ENCODE measurements at places on chromosomes 12 and 14.

DNA sequence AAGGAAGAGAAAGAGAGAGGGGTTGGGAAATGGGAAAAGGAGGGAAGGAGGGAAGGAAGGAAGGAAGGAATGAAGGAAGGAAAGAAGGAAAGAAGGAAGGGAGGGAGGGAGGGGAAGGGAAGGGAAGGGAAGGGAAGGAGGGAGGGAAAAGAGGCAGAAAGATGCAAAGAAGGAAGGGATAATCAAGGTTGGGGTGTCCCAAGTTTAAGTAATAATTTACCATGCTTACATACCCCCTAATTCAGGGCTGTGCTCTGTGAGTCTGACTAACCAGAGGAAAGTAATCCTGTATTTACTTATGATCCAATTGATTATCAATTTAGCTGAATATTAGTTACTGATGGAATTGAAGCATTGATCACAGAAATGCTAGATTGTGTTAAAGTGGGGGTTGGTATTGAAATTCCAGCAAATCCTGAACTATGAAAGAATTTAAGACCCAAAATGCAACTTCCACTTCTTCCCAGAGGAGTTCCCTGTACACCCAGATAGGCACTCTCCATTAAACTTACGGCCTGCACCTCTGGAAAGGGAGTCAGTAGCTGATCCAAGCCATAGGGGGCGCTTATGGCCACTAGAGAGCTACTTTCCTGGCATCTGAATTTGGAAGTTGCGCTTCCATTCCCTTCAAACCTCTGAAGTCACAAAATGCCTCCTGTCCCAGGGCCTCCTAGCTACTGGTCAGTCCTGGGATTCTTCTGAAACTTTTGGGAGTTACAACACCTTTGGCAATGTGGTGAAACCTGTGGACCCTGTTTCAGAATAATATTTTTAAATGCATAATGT is 162.7 kb upstream of the PWP1 start:
- DNase-seq, result no peak

DNA sequence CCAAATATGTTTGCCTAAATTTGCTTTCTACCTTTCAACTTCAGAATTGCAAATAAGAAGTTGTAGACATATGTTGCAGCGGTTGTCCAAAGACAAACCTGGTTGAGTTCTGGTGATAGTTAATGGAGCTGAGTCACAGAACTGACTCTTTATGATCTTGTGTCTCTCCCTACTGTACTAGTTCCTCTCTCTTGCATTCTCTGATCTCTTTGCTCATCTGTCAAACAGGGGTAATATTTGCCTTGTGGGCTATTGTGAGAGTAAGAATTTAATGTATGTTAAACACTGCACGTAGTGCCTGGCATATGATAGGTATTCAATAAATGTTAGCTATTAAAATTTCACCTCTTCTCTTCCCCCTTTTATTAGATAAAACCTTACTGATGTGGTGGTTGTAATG is 283.5 kb upstream of the RGS6 start:
- DNase-seq, result no peak

GRCh38 chr12:112843287-112843686 is 51.7 kb downstream of the RPH3A start:
- DNase-seq, result no peak

DNA sequence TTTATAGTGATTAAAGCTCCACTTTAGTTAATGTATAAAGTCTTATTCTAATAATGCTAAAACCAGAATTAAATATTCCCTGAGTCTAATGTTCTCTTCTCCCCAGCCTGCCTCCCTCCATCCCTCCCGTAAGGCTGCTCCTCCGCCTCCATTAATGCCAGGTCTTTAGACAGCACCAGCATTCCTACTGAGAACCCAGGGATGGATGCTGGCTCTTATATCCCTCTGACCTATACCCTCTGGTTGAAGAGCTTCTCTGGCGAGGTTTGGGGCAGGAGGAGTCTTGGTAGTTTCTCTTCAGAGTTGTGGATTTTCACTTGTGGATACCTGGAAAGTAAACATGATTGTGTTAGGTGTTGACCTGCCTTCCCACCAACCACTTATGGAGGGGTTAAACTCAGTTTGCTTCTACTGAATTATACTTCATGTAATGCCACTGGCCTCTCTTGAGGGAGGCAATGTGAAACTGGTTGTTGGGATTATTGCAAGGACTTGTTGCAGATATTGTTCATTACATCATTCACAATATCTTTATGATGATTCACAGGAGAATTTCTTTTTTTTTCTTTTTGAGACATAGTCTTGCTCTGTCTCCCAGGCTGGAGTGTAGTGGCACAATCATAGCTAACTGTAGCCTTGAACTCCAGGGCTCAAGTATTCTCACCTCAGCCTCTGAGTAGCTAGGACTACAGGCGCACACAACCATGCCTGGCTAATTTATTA is 11.1 kb upstream of the SMAGP start:
- DNase-seq, result no peak

DNA sequence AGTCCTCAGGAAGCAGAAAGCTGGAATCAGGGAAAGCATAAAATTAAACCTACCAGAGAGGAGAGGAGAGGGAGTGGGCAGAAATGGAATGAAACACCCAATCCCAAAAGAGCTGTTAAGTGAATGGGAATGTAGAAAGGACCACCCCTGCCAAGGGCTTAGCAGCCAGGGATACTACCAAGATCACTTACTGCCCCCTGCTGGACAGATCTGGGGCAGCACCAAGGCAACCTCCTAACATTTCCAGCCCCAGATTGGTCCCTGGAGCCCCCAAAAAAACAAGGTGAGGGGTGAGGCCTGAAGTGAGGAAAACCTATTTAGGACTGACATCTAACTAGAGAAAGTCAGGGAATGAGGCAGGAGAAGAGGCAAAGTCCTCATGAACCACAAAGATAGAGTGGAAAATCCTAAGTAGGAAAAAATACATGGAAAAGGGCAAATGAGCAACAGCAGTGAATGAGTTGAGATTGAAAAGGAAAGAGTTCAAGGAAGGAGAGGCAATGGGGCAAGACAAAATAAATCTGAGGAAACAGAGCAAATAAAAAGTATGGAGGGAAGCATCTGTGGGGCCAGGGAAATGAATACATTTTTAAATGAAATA is 11.2 kb upstream of the FKBP11 start:
- peak; percentile 91 for DNase-seq

DNA sequence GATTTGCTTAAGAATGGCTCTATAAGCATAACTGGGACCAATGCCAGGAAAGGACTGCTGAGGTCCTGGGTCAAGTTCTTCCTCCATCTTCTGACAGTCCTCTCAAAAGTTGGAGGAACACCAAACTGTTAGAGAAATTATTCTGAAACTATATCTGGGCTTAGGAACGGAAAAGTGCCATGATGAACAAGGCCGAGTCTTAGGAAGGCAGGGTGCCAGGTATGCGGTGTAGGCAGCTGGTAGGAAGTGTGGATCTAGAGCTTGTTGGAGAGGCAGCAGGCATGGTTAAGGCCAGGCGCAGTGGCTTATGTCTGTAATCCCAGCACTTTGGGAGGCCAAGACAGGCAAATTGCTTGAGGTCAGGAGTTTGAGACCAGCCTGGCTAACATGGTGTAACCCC is 7.7 kb downstream of the GNPTAB start:
- DNase-seq, result no peak

DNA sequence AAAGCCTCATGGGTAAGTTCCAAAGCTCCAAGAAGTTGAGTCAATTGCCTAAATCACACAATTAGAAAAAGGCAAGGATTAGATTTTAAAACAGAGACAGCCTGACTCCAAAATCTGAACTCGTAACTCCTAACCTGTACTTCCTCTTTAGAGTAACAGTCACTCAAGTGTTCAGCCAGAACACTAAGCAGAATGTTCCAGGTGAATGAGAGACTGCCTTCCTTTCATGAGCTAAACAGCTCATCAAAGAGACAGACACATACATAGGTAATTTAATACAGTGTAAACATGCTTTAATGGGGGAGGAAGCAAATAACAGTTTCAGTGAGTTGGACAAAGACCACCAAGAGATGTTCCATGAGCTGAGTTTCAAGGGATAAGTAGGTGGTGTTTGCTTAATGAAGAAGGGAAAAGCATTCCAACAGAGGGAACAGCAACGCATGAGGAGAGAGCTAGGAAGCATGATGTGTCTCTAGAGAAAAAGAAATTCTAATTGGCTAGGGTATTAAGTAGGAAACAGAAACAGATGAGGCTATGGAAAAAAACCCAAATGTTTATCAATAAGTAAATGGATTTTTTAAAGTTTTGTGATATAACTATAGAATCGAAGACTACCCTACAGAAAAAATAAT is 403.9 kb downstream of the MED13L start:
- DNase-seq, result no peak

- DNase-seq, result peak; percentile 90
Observed at GRCh38 chr14:105363847-105364708, 34.3 kb upstream of the TEX22 start.

DNA sequence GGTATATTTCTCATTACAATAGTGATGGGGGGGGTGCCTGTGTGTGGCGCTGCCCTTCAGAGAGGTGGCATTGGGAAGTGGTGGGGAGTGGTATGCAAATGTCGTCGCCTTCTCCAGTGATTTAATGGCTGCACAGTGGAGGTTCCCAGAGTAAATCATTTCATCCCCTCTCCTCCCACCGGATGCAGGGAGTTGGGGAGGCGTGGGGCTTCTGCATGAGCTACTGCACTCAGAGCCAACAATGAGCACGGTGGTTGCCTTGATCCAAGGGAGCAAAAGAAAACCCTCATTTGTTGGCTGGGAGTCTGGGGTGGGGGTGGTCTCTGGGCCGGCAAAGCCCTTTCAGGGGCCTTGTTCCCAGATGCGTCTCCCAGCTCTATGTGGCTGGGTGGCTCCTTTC is 124.3 kb downstream of the AACS start:
- DNase-seq, result no peak

DNA sequence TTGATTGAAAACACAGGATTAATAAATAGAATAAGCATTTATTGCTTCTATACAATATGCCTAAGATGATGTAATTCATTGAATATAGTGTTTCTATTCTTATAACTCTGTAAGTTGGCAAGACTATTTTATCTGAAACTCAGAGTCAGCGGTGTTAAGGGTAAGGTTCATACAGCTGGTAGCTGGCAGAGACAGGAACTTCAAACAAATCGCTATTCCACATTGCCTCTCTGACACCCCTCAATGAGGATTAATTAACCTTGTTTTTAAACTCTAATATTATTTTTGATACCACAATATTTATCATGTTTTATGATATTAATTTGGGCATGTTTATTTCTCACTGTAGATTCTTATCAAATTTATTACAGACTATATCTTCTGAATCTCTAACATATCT is 323.4 kb downstream of the ACSS3 start:
- no peak for DNase-seq

DNA sequence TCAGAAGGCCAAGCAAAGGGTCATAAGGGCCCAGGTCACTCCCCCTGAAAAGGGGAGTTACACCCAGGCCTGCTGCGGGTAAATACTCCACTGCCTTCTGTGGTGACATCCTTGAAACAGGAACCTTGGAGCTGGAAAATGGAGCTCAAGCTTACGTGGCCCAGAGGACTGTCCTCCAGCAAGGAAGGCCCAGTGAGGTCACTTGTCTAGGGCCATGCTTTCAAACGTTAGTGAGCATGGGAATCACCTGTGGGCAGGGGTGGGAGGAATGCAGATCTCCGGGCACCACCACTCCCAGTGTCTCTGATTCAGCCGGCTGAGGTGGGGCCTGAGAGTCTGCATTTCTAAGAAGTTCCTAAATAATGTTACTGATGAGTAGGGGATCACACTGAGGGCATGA is 140.5 kb upstream of the CCND2 start:
- DNase-seq, result no peak

- no peak for DNase-seq
Observed at GRCh38 chr12:132102297-132102696, 41.8 kb downstream of the DDX51 start.

- DNase-seq, result no peak
Observed at GRCh38 chr14:94028450-94028826, 2.3 kb downstream of the OTUB2 start.

DNA sequence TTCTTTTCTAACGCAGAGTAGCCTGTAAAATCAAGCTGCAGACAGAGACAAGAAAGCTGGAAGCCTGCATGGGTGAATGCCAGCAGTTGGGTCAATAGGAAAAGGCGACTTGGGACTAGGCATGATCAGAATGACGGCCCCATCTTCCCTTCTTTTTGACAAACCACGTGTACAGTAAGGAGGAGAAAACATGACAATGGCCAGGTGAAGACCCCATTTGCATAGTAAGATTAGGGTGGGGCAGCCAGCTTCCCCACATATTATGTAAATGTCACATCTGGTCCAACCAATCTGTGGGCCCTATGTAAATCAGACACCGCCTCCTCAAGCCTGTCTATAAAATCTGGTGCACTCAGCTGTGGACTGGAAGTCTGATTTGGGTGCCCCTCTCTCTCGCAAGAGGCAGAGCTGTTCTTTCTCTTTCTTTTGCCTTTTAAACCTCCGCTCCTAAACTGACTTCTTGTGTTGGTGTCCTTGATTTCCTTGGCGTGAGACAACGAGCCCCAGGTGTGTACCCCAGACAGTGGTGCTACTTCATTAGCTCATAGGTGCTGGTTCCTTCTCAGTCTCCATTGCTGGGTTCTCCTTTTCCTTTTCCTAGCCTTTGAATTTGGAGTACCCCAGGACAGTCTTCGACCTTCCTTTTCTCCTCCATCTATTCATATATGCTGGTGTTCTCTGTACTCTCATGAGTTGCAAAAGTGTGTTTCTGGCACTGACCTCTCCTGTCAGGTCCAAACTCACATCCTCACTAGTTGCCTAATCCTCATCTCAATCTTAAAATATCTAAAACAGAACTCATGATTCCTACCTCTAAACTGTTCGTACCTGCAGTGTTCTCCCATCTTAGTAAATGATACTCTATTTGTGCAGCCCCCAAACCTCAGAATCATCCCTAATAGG is 9.4 kb upstream of the DHRS7 start:
- no peak for DNase-seq

DNA sequence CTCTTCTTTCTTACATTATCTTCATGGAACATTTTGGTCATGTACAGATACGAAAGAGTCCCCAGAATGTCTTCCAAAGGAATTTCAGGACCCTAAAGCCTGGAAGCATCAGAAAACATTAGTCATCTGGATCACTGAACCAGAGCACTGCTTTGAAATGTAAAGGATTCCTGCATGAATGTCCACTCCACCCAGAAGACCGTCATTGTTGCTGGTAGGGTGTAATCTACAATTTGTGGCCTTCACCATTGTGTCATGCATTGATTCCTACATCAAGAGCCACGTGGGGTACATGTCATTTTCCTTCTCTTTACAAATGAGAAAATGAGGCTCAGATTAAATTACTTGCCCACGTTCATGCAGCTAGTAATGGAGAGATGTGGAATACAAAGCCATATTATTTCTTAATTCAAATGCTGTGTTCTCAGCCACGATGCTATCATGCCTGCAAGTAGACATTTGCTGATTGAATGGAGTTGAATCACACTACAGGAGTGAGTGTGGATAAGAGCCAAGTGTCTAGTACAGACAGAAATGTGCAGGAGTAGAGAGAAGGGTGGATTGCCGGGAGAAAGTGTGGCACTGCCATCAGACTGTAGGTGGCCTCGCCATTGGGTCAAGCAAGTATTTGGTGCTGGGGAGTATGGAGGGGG is 231.2 kb downstream of the C12orf75 start:
- DNase-seq, result no peak

GRCh38 chr12:40153432-40153831 is 47.6 kb upstream of the SLC2A13 start:
- no peak for DNase-seq
